NCI-H187 (cell line): ENCODE measurements at places on chromosomes 5 and 9.

DNA sequence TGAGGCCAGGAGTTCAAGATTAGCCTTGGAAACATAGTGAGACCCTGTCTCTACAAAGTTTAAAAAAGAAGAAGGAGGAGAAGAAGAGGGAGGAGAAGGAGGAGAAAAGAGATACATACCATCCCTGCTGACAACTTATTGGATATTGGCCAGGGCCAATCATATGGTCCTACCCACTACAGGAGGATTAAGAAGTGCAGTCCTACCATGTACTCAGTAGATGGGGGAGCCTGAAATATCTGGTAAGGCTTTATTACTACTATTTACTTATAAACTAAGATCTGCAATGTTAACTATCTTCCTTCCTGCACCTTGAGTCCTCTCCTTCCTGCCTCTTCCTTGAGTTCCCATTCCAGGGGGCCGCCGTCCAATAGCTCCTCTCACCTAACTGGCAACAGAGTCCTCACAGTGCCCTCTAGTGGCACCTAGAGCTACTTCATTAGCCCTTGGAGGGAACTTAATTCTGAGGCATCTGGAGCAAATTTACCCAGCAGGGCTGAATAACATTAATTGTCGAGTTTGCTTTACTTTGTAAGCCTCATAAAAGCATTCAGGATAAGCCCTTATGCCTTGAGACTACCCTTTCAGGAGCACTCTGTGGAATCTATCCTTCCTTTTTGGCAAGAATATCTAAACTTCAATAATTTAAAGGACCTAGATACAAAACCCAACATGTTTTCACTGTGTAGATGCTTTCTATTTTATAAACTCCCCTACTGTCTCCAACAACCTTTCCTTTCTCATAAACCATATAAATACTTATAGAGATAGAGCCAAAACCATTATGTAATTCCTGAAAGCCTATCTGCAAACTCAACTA, 39.1 kb upstream of the RANBP6 start:
- DNase-seq = no peak

- no peak for DNase-seq
Measured at GRCh38 chr9:16134351-16134750, 581.5 kb downstream of the CCDC171 start.

- DNase-seq = no peak
Measured at GRCh38 chr5:19891658-19892057, 96.3 kb downstream of the CDH18 start.

GRCh38 chr5:111129938-111130337, 37.8 kb downstream of the WDR36 start:
- no peak for DNase-seq

DNA sequence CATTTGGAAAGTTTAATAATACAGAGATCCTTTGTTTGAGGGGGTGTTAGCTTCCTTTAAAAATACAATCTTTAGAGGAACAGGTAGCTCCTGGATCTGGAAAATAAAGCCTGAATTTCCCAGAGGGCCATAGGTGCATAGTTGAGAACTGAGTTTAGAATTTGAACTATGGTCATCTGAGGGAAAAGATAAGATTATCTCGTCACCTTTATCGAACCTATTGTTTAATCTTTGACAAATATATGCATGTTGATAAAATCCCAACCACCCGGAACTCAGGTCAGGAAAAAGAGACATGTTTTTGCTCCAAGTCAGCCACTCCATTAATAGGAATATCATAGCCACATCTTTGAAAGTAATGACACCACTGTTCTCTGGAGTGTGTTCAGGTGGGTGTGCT, 91.7 kb upstream of the FAM169A start:
- DNase-seq = no peak

GRCh38 chr5:115948091-115948534, 14.2 kb upstream of the LVRN start:
- DNase-seq = no peak

DNA sequence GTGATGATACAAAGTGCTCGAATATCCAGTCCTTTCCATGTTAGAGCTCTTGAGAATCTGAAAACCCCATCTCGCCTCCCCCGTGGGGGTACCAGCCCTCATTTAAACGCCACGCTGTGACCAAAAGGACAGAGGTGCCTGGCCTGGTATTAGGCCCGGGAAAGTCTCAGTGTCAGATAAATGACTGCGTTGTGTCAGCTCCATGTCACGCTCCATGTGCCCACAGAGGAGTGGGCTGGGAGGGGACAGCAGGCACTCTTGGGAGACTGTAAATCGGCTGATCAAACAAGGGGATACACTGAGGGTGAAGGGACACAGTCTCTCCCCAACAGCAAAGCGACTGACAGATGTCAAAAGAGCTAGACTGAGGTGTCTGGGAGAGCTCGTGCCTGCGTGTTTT, 65.7 kb upstream of the ECM2 start:
- DNase-seq = no peak

GRCh38 chr5:10555277-10555684, 8.6 kb upstream of the ANKRD33B start:
- no peak for DNase-seq

GRCh38 chr9:5553211-5553610, 42.9 kb downstream of the PDCD1LG2 start:
- DNase-seq = no peak

GRCh38 chr9:69633716-69634115, 38.5 kb downstream of the APBA1 start:
- DNase-seq = no peak

DNA sequence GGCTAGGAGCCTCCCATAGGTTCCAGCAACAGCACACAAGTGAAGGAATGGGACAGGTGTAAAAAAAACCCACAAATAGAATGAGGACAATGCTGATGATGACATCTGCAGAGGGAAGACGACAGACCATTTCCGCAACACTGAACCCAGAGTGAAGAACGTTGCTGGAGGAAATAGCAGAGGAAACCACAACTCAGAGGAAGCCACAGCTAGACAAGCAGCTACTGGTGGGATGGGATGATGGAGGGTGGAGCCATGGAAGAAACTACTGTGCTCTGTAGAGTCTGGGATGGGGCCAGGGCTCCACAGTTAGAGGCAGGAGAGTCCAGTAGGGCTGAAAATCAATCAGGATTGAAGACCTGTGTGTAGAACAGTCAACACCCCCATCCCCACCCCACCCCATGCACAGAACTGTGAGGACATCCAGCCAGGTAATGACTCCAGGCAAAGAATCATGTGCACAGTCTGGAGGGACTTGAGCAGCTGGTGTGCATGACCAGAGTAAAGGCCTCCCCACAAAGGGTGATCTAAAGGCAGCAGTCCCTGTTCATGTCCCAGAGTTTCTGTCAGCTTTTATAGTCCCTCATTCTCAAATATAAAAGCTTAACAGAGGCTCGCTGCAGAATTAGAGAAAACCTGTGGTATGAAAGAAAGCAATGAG, 65.2 kb upstream of the SPIN1 start:
- no peak for DNase-seq

GRCh38 chr5:132027027-132027426, 15.6 kb upstream of the ACSL6 start:
- no peak for DNase-seq

DNA sequence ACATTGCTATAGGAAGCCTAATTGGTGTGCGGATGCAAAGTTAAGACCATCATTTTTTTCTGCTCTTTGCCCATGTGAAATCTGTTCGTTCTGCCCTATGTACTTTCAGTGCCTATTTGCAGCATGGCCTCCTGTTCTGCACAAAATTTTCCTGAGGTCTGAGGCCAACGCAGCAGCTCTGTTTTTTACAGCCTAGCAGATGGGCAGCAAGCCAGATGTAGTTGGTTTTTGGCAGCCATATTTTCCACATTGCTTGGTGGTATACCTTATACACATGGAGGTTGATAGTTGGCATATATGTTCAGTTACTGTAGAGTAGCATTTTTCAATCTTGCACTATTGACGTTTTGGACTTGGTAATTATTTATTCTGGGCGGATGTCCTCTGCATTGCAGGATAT, 133.5 kb upstream of the MRPS30 start:
- no peak for DNase-seq

DNA sequence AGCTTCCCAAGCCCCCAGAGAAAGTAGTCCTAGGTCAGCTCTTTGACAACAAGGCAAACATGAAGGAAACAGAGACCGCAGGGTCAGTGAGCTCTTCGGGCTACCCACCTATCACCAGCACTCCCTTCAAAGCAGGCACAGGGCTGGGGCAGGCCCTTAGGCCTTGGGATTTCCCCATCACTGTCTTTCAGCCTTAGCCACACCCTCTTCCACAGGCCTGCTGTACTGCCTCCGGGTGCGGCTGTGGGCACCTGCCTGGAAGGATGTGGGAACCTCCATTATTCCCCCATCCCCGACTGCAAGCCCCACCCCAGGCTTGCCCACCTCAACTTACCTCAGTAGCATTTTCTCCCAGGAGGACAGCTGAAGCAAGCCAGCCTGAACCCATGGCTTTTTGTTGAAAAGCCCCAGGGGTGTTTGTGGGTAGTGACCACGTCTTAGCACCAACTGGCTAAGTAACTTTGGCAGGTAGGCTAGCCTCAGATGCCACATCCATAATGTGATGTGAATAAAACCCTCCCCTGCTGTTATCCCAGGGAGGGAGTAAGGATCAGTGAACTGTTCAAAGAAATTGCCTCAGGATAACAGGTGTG, 100.2 kb downstream of the PIK3R1 start:
- no peak for DNase-seq

DNA sequence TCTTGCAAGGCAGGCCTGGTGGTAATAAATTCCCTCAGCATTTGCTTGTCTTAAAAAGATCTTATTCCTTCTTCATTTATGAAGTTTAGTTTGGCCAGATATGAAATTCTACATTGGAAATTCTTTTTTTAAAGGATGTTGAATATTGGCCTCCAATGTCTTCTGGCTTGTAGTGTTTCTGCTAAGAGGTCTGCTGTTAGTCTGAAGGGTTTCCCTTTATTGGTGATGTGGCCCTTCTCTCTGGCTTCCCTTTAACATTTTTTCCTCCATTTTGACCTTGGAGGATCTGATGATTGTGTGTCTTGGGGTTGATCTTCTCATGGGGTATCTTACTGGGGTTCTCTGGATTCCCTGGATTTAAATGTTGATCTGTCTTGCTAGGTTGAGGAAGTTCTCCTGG, 33.5 kb upstream of the PRR16 start:
- no peak for DNase-seq

GRCh38 chr5:55218967-55219366, 8.1 kb downstream of the MCIDAS start:
- DNase-seq = no peak
